ENCODE measurements at places on chromosomes 4 and X. TPM values are rescaled to one million over a fixed set of nuclear protein-coding genes. Genes with fewer than 3 reads are reported as not detected.

The ENPP6 gene
- not detected for total RNA-seq

The ENPEP gene
- 0.83 TPM for total RNA-seq

The PPP4R3C gene
- not detected for total RNA-seq

The SOD3 gene
- 3.3 TPM for total RNA-seq

The SGMS2 gene
- 9.7 TPM for total RNA-seq

The MECP2 gene
- total RNA-seq: 30.4 TPM

The CD40LG gene
- total RNA-seq: not detected

The HMX1 gene
- total RNA-seq: 0.26 TPM

The MAGEA1 gene
- total RNA-seq: not detected

The FABP2 gene
- total RNA-seq: not detected

The USP17L27 gene
- not detected for total RNA-seq

The ARR3 gene
- total RNA-seq: not detected

The UGT2B11 gene
- not detected for total RNA-seq

The FGF2 gene
- total RNA-seq: 95.2 TPM

The AMTN gene
- not detected for total RNA-seq

The ADH1A gene
- not detected for total RNA-seq

The SPATA18 gene
- total RNA-seq: 5.5 TPM

The SSX1 gene
- not detected for total RNA-seq

The ARHGAP10 gene
- 7.8 TPM for total RNA-seq

The IL2 gene
- not detected for total RNA-seq

The TMEM47 gene
- total RNA-seq: 26.4 TPM

The DUSP9 gene
- total RNA-seq: 2.3 TPM

The GPC3 gene
- total RNA-seq: 106 TPM

The MID2 gene
- total RNA-seq: 1.3 TPM

The CYBB gene
- total RNA-seq: 0.04 TPM

The KLHL2 gene
- total RNA-seq: 14.3 TPM

The YIPF6 gene
- 31.8 TPM for total RNA-seq

The GASK1B gene
- total RNA-seq: not detected

The FGG gene
- not detected for total RNA-seq

The NEXMIF gene
- 0.29 TPM for total RNA-seq

The FAM199X gene
- total RNA-seq: 14.0 TPM

The TLL1 gene
- not detected for total RNA-seq

The GPR34 gene
- total RNA-seq: not detected

The KCND1 gene
- 5.7 TPM for total RNA-seq

The TEX13B gene
- total RNA-seq: 0.42 TPM

The GNRHR gene
- not detected for total RNA-seq

The CLCN5 gene
- 5.9 TPM for total RNA-seq

Data from H9 (cell line).